ENCODE measurements at places on chromosomes 3 and 15.

DNA sequence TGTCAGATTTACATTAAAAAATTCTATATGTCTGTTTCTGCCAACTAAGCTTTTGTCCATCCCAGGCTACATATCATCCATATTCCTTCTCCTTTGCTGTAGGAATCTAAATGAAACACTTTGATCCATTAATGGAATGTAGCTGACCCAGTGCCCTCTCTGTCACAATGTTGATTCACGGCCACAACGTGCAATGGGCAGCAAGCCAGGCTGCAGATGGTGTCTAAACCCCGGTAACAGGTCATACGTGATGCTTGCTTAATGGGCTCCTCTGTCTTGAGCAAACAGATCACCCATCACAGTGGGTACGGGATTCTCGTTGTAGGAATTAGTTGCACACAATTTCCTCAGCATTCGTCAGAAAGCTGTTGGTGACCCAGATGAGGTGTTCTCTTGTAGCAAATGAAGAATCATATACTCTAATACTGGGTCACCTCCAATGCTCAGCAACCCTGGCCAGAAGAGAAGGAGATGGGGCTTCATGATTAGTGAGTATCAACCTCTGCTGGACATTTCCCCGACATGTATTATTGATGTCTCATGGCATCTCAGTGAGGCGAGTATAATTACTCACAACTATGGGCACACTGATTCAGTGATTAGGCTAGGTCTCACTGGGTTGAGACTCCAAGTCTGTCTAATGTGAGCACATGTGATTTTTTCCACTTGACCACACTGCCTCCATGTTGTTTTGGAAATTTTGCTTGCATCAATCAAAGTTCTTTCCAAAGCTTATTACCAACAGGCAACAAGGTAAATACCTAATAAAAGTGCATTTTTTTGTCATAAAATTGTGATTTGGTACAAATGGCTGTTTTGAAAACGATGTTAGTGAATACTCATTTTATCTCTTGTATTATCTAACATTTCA, 12.9 kb upstream of the DCBLD2 start:
- DNase-seq = no peak

GRCh38 chr15:51709031-51709430, 27.7 kb downstream of the SCG3 start:
- no peak for DNase-seq

DNA sequence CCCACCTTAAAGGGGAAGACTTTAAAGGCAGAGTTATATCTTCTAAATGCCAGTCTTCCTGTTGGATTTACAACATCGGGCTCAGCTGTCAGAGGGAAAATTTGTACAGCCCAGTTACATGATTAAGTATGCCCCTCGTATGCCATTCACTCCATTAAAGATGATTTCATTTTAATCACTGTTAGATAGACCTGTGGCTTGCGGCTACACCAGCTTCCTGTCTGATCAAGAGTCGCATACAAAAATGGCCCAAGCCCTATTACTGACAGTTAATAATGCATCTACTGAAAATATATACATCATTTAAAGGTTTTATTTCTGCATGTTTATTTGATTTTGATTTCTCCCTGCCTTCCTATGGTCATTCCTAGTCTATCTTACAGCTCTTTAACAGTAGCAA, 7.1 kb downstream of the EIF4E3 start:
- DNase-seq = no peak

- DNase-seq = no peak
These were observed 334.5 kb upstream of the KCNMB2 start for GRCh38 chr3:178201714-178202113.

- no peak for DNase-seq
These were observed 268.0 kb downstream of the SUCLG2 start for GRCh38 chr3:67386451-67386850.

- DNase-seq = no peak
These were observed 61.2 kb upstream of the FURIN start for GRCh38 chr15:90807074-90807785.

DNA sequence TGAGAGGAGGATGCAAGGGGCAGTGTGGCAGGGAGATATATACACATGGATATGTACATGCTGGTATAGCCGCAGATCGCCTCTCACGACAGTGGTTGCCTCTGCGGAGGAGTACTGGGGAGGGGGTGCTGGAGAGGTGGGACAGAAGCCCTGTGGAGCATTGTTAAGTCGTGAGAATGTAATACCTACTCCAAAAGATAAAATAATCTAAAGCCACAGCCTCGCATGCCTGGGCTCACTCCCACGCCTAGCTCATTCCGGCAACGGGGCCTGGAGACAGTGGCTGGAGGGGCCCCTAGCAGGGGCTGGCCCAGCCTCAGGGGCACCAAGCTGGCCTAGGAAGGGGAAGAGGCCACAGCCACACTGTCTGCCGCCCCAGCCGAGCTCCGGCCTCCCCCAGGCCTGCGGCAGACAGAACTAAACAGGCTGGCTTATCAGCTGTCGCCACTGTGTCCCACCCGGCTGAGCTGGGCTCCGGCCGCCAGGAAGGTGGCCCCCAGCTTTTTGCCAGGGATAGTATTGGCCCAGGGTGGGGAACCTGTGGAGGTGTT, 65.1 kb upstream of the LCTL start:
- DNase-seq = no peak

DNA sequence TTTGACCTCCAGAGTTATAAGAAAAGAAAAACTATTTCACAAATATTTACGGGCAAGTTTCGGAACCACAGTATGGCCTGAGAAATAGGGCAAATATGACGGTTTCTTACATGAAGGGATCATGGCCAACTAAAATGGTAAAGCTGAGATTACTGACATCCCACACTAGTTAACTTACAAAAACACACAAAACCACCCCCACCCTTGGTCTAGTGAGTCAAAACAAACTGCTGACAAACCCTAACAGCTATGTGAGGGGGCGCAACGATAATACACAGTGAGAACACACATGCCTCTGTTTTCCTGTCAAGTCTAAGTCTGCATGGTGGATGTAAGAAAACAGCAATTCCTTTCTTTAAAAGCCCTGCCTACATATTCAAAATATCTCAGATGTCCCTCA, 32.3 kb downstream of the CBLB start:
- no peak for DNase-seq
